ENCODE measurements at places on chromosomes 5 and 9. TPM values are rescaled to one million over a fixed set of nuclear protein-coding genes. Genes with fewer than 3 reads are reported as not detected.
A peak's percentile ranks its signal among the peaks of the same experiment; 100 is the strongest.

DNA sequence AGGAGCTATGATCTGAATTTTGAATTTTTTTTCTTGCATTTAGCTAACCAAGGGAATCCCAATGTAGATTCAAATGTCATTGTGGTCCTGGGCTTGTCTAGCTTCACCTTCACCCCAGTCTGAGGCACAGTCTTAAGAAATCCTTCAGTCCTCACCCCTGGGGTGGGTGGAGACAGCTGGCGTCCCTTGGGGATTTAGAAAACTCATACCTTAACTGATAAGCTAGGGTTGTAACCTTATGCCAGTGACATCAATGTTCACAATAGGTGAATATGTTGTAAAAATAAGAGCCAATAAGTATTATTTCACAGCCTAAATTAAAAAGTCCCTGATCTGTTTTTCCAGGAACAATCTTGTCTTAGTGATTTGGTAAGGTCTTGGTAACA lies 4.6 kb downstream of the ISOC1 start:
- H3K27me3 ChIP-seq, result peaks cover 23% of the 10 kb centered on the region
- H3K4me3 ChIP-seq, result no peak overlapping the region
- H3K4me1 ChIP-seq, result peaks cover 24% of the 10 kb centered on the region

- H3K36me3 ChIP-seq, result no peaks in the 10 kb centered on the region
- H3K4me3 ChIP-seq, result peak overlapping the region; percentile 74
- H3K4me1 ChIP-seq, result peaks cover 19% of the 10 kb centered on the region
- H3K27me3 ChIP-seq, result no peaks in the 10 kb centered on the region
- H3K27ac ChIP-seq, result peak overlapping the region; percentile 98
These were observed 613 bp downstream of the ZBTB5 start for GRCh38 chr9:37464426-37465248.

Gene OR13D1
- total RNA-seq, result not detected

DNA sequence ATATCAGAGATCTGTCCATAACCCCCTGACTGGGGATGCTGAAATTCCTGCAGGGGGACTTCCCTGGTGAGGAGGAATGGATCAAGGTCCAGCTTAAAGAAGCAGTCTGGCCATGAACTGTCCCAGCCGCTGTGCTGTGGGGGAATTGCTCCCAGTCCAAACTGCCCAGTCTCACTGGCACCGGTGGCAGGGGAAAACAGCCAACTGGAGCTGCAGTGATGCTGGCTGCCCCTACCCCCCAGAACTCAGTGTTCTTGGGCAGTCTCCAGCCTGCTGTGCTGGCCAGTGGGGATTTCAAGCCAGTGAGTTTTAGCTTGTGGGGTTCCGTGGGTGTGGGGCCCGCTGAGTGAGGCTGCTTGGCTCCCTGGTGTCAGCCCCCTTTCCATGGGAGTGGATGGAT lies 306.5 kb upstream of the RPS23 start:
- no peak overlapping the region for H3K4me3 ChIP-seq
- no peak overlapping the region for H3K27ac ChIP-seq
- DNase-seq, result no peak
- H3K36me3 ChIP-seq, result peaks cover 14% of the 10 kb centered on the region
- H3K4me1 ChIP-seq, result no peaks in the 10 kb centered on the region

- H3K27me3 ChIP-seq, result no peaks in the 10 kb centered on the region
- no peak overlapping the region for H3K4me3 ChIP-seq
- no peak for DNase-seq
- no peaks in the 10 kb centered on the region for H3K4me1 ChIP-seq
- H3K27ac ChIP-seq, result no peak overlapping the region
- no peaks in the 10 kb centered on the region for H3K36me3 ChIP-seq
These were observed 96.0 kb upstream of the ITGA2 start for GRCh38 chr5:52893105-52893504.

- H3K27ac ChIP-seq, result no peak overlapping the region
- no peaks in the 10 kb centered on the region for H3K27me3 ChIP-seq
- DNase-seq, result no peak
- no peaks in the 10 kb centered on the region for H3K36me3 ChIP-seq
- peaks cover 13% of the 10 kb centered on the region for H3K4me1 ChIP-seq
These were observed 8.5 kb downstream of the SH3PXD2B start for GRCh38 chr5:172445866-172446265.

- no peaks in the 10 kb centered on the region for H3K4me1 ChIP-seq
- DNase-seq, result peak; percentile 65
- H3K27ac ChIP-seq, result no peak overlapping the region
These were observed 58.7 kb downstream of the NXNL2 start for GRCh38 chr9:88593537-88594185.

- no peaks in the 10 kb centered on the region for H3K27me3 ChIP-seq
- H3K4me3 ChIP-seq, result no peak overlapping the region
- DNase-seq, result no peak
- 0 out of 2 replicates have a peak, but pooled peaks cover 6% of the 10 kb centered on the region for H3K36me3 ChIP-seq
These were observed 32.0 kb downstream of the DDX31 start for GRCh38 chr9:132637801-132638200.

Gene TXNDC8
- total RNA-seq, result not detected

Gene TRIM36
- 10.1 TPM for total RNA-seq

DNA sequence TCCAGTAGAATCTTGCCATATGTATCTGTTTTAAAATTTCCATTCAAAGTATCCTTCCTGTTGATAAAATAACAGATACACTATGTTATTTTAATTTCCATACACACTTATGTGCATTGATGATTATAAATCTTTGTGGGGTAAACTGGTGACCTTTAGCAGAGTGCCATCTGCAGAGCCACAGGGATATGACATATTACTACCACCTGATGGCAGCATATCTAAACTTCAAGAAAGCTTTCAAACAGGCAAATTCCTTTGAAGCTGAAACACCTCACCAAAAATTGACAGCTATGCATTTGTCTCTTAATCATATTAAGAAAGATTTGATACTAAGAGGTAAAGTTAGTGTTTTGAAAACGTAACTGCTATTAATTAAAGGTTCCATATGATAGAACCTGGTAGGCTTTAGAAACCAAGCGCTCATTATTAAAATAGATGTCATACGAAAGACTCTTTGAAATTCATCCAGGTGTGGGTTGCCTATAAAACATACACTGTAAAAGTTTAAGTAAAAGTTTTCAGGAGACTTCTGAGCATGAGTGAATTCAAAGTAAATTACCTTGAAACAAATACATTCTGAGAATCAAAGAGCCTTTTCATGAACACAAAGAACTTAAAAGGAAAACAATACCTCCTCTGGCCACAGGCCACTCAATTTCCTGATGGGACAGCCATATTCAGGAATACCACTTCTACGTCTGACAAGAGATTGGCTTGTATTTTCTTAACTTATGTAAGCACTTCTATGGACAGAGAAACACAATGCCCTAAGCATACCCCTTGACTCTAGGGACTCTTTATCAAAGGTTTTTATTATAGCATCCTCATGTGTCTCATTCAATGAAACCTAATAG lies 93.3 kb downstream of the KIAA0825 start:
- no peak overlapping the region for H3K27ac ChIP-seq
- H3K36me3 ChIP-seq, result no peaks in the 10 kb centered on the region
- H3K27me3 ChIP-seq, result no peaks in the 10 kb centered on the region

DNA sequence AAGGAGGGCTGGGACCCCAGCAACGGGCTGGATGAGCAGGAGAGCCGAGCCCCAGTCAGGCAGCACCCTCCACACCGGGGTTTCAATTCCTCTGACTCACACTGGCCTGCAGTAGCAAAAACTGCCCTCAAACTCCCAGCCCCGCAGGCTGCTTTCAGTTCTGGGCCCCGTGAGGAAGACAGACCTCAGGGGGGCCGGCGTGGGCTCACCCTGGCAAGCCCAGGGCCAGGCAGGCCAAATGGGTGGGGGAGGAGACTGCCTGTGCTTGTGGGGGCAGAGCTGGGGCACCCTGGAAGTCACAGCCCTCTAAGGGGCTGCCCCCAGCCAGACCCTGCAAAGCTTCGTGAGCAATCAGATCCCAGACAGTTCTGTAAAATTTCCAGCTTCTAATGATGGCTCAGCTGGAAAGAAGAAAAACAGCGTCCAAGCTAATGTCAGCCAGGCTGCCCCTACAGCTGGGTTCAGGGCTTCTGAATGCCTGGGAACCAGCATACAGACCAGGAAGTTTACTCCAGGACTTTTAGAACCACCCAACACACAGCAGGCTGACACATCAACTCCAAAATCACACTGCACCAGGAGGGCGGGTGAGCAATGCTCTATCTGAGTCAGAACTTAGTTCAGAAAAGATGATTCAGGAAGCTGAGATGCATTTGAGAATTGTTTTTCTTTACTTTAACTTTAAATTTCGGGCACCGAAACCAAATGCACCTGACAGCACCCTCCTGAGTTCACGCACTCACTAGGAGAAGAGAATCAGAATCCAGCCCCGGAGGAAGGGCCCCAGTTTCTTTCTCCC lies 34.7 kb downstream of the LPCAT1 start:
- H3K4me3 ChIP-seq, result no peak overlapping the region
- peaks cover 29% of the 10 kb centered on the region for H3K36me3 ChIP-seq
- DNase-seq, result no peak
- peak overlapping the region; percentile 50 for H3K27ac ChIP-seq

Gene PKD2L2
- total RNA-seq, result not detected

GRCh38 chr5:180832638-180833068 lies 28.4 kb downstream of the ZFP62 start:
- DNase-seq, result no peak
- H3K4me1 ChIP-seq, result peaks cover 12% of the 10 kb centered on the region
- peaks cover 41% of the 10 kb centered on the region for H3K27me3 ChIP-seq
- no peak overlapping the region for H3K27ac ChIP-seq
- H3K36me3 ChIP-seq, result peaks cover 4% of the 10 kb centered on the region
- H3K4me3 ChIP-seq, result no peak overlapping the region

GRCh38 chr9:14103115-14103514 lies 210.8 kb downstream of the NFIB start:
- peak; percentile 13 for DNase-seq
- no peak overlapping the region for H3K4me3 ChIP-seq
- peaks cover 21% of the 10 kb centered on the region for H3K4me1 ChIP-seq
- H3K27me3 ChIP-seq, result no peaks in the 10 kb centered on the region
- no peak overlapping the region for H3K27ac ChIP-seq
- H3K36me3 ChIP-seq, result no peaks in the 10 kb centered on the region

DNA sequence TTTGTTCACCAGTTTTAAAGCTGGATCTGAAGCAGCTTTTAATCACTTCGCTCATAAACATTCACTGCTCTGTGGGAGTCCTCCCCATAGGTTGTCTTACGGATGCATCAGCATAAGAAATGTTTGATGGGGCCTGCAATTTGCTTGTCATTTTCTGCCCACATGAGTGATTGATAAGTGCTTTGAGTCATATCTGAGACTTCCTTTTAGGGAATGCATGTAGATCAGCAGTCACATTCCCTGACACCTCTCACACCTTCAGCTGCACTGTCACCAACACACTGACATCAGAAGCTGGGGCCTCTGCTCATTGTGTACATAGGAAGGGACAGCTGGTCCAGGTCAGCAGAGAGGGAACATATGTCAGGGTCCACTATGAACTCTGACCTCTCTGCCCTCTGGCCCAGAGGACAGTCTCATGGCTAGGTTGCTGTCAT lies 84.1 kb upstream of the SPATA31D4 start:
- H3K27me3 ChIP-seq, result no peaks in the 10 kb centered on the region
- no peaks in the 10 kb centered on the region for H3K36me3 ChIP-seq
- no peak overlapping the region for H3K4me3 ChIP-seq

Gene MRPS27
- total RNA-seq, result 128 TPM

Gene SLC45A2
- not detected for total RNA-seq

DNA sequence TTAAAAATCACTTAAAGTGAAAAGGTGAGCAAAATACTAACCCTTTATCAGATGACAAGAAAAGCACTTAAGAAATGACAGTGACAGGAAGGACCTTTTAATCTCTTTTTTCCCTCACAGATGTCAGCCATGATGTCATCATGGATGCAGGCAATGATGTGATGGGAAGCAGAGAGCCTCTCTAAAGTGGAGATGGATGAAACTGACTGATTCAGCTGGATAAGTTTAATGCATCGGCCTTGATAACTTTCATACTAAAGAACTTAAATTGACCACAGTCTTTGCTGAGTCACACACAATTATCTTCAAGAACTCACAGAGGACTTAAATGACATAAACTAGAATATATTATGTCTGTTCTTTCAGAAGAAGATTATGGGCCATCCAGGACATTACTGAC lies 153.2 kb upstream of the FGF10 start:
- no peaks in the 10 kb centered on the region for H3K27me3 ChIP-seq
- DNase-seq, result no peak
- no peaks in the 10 kb centered on the region for H3K4me1 ChIP-seq
- H3K36me3 ChIP-seq, result no peaks in the 10 kb centered on the region
- H3K27ac ChIP-seq, result no peak overlapping the region
- H3K4me3 ChIP-seq, result no peak overlapping the region

Gene SIT1
- total RNA-seq, result 14.7 TPM

Gene MARCHF11
- total RNA-seq, result 0.17 TPM

DNA sequence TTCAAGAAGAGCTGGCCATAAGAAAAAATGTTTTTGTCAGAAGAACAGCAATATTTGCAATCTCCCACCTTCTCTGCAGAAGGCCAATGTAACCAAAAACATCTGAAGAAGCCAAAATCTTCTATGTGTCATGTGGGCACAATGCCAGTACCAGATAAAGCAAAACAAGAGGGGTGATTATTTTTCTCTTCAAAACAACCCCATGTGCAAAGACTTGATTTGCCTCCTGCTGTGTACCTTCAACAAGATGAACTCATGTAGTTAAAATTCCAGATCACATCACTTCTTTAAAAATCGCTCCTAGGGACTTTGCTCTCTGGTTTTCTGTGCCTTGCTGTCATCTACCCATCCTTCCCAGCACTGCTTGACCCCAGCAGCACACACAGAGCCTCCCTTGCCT lies 134.0 kb upstream of the MAP3K1 start:
- H3K4me1 ChIP-seq, result no peaks in the 10 kb centered on the region
- H3K27me3 ChIP-seq, result no peaks in the 10 kb centered on the region
- H3K27ac ChIP-seq, result no peak overlapping the region
- DNase-seq, result no peak
- no peak overlapping the region for H3K4me3 ChIP-seq

- no peaks in the 10 kb centered on the region for H3K36me3 ChIP-seq
- no peak overlapping the region for H3K27ac ChIP-seq
- no peaks in the 10 kb centered on the region for H3K27me3 ChIP-seq
- H3K4me1 ChIP-seq, result peaks cover 8% of the 10 kb centered on the region
- H3K4me3 ChIP-seq, result no peak overlapping the region
- DNase-seq, result no peak
These were observed 109.0 kb upstream of the VCAN start for GRCh38 chr5:83362526-83362925.

Gene REEP2
- 29.8 TPM for total RNA-seq

Gene INSL4
- not detected for total RNA-seq

GRCh38 chr5:86971034-86971571 lies 296.6 kb upstream of the RASA1 start:
- H3K27ac ChIP-seq, result no peak overlapping the region
- H3K36me3 ChIP-seq, result no peaks in the 10 kb centered on the region
- no peak overlapping the region for H3K4me3 ChIP-seq
- H3K4me1 ChIP-seq, result no peaks in the 10 kb centered on the region

GRCh38 chr5:19676895-19677294 lies 311.1 kb downstream of the CDH18 start:
- DNase-seq, result no peak
- H3K4me3 ChIP-seq, result no peak overlapping the region
- no peaks in the 10 kb centered on the region for H3K27me3 ChIP-seq
- H3K4me1 ChIP-seq, result no peaks in the 10 kb centered on the region

DNA sequence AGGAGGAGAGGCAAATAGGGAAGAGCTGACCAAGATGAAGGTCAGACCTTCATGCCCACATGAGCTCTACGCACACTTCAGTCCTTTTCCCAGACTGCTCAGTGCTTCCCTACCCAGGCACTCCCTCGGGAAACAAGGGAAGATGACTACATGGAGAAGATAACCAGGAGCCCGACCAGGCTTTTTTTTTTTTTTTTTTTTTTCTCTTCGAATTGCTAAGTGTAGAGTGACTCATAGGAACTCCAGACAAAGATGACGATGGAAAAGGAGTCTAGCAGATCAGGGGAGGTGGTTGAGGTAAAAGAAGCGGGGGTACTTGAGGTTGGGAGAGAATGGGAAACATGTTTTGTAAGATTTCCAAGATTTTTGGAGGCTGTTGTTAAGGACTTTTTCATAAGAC lies 526.1 kb downstream of the BNC2 start:
- H3K27ac ChIP-seq, result no peak overlapping the region
- H3K27me3 ChIP-seq, result no peaks in the 10 kb centered on the region
- H3K36me3 ChIP-seq, result no peaks in the 10 kb centered on the region
- H3K4me1 ChIP-seq, result no peaks in the 10 kb centered on the region

All from GM23338 (cell line).